NCI-H1436 (cell line): ENCODE measurements at places on chromosomes 12 and 14.
A peak's percentile ranks its signal among the peaks of the same experiment; 100 is the strongest.

- DNase-seq: no peak
Observed at GRCh38 chr12:53413485-53414204, 10.0 kb upstream of the AMHR2 start.

DNA sequence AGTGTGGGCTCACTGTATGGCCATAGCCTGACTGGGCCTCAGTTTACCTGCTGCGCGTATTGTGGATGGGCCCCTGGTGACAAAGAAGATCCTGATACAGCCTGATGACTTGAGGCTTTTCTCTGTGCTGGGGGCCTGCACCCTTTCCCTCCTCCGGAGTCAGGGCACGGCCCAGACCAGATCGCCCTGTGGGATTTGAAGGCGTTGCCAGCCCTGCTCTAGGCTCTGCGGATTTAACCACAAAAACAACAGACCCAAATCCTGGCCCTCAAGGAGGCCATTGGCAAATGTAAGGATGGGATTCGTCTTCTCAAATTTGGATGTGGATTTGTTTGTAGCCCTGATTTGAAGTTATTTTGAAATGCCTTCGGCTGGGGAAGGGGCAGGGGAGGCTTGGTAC lies 195.8 kb downstream of the TSPAN9 start:
- no peak for DNase-seq

- DNase-seq: no peak
Observed at GRCh38 chr12:31217356-31218130, 108.4 kb downstream of the SINHCAF start.

DNA sequence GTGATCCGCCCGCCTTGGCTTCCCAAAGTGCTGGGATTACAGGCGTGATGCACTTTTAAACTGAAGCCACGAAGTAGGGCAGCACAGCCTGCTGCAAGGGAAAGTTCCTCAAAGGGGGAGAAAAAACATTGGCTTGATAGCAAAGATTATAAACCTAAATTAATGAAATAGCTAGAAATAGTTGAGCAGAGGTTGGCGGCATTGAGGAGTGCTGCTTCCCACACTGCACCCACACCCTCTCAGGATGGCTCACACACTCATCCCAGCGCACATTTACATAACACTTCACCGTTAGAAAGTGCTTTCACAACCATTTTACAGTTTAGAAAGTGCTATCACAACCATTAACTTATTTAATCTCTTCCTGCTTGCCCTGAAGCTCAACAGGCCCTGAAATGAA lies 44.4 kb upstream of the TCL1A start:
- no peak for DNase-seq

GRCh38 chr12:51362307-51362706 lies 15.8 kb upstream of the CELA1 start:
- no peak for DNase-seq

DNA sequence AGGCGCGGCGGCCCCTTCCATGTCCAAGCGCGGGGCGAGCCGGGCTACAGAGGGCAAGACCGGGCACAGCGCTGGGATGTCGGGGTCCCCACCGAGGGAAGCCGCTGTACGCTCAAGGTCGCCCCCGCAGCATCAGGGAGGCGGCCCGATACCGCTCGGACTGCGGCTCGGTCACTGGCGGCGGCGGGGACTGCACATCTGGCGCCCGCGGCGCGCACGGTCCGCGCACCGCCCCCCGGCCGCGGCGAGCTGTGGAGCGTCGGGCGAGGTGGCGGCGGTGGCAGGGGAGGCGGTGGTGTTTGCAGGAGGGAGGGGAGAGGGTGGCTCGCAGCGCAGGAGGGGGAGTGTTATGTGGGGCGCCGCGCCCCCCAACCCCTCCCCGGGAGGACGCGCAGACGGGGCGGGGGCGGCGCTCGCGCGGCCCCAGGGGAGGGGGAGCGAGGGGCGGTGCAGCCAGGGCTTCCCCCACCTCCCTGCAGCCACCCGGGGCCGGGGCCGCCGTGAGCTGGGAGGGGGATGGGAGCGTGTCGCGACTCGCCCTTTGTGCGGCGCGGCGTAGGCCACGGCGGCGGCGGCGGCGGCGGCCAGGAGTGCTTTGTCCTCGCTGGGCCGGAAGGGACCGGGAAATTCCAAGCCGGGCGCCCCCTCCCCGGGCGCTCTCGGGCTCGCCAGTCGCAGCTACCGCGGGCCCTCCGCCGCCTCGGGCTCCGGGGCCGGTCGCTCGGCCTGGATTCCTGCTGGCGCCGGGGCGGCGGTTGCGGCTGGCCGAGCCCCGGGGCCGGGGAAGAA lies at the start of gene NUAK1:
Gene NUAK1, minus strand, starts transcription at position 322 of the 789 bp plus-strand sequence. Its CDS starts 301 bp downstream, at position 21.
- DNase-seq: peak; percentile 82

- DNase-seq: no peak
Observed at GRCh38 chr12:18277196-18277595, 15.9 kb downstream of the PIK3C2G start.

DNA sequence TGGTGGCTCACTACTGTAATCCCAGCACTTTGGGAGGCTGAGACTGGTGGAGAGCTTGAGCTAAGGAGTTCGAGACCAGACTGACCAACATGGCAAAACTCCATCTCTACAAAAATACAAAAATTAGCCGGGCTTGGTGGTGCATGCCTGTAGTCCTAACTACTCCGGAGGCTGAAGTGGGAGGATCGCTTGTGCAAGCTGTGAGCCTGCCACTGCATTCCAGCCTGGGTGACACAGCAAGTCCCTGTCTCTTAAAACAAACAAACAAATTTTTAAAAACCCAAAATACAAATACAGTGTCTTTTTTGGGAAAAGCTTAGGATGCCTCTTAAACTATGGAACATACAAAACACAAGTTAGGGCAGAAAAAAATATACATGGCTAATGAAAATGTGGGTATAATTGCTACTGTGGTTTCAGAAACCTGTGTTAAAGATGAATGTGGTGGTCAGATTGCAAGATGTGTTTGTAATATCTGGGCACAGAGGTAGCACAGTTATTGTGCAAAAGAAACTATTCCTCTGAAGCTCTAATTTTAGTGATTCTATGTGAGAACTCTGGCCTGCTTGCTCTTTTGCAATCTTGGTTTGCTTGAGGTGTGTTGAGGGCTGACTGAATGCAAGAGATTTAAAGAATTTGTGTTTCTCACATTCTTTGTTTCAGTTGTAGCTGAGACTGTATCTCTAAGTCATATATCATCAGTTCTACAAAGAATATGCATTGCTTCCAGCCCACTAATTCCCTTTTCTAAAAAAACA lies 3.9 kb upstream of the HSPA2 start:
- no peak for DNase-seq

- no peak for DNase-seq
Observed at GRCh38 chr14:96803958-96804357, 6.8 kb downstream of the VRK1 start.
